Posterior cingulate gyrus (tissue), 11 donors: ENCODE measurements at places on chromosomes 16 and 17.

DNA sequence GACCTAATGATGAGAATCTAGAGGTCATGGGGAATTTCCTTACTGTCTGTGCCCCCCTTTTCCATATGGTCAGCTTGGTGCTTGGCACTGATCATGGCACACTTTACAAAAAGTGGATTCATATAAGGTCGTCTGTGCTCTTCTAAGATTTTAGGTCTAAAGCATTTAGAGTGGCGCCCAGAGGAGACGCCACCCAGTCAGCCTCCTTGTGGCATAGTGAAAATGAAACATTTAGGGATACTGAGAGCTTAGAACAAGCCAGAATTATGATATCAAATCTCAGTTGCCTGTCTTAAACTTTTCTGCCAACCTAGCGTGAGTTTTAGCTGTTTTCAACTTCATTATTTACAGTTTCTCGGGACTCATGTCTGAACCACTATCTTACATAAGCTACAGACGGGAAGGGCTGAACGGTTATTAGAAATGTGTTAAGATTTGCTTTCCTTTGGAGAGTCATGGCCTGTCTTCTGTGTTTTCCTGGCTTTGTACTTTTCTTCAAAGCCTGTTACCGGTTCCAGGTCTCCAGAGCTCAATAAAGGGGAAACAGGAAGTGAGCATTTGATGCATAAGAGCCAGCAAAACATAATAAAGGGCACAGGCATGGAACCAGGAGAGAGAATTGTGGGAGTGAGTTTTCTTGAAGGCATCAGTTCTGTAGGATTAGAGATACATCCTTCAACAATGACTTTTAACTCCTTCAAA lies 13.7 kb downstream of the ZNRF1 start:
- no peak for DNase-seq

DNA sequence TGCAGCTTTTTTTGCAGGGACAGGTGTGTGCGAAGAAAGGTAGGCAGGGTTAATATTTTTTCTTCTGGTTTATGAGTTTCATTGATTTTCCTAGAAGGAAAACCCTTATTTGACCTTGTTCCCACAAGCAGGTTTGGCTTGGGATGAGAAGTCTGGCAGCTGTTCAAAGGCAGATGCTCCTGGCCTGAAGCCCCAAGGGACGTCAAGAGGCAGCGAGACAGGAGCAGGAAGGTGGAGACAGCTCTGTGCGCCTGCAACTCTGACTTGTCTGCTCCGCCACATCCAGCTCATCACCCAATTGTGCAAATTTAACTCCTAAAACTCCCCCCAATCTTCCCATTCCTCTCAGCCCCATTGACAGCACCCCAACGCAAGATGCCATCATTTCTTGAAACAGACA lies 136.8 kb upstream of the XYLT1 start:
- DNase-seq = no peak

DNA sequence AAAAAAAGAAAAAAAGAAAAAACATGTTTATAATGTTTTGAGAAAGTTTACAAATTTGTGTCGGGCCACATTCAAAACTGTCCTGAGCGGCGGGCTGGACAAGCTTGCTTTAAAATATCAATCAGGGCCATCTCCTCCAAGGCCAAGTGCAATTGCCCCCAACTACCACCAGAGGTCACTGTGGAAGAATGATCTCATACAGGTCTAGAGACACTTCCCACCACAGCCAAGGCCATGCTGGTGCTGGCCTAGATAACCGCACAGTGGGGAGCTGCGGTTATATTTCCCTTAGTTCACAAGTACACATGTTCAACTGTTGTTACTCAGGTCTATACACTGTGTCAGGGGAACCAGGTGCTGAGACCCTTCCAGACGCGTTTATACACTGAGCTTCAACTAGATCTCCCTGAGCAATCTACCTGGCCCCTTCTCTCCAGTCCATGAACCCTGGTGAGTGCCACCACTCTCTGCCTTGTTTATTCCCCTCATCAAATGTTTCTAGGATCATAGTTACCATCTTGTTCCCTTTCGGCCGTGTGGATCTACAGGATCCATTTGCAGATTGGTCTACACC lies 83.8 kb upstream of the CCL2 start:
- peak; percentile 58 for DNase-seq

DNA sequence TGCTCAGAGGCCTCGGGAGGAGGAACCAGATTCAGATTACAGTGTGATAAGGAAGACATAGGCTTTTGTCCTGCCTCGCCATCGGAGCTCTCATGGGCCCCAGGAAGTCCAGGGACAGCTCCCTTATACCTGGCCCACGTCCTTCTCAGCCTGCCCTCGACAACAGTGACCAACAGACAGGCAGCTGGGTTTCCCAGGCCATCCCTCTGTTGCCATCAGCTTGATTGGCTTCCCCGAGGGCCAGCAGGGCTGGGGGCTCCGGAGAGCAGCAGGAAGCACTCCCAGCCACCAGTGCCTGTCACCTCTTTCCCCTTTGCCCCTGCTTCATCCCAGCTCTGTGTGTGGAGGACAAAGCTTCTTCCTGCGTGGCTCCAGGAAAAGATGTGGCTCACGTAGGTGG lies 17.6 kb downstream of the CD300A start:
- no peak for DNase-seq

DNA sequence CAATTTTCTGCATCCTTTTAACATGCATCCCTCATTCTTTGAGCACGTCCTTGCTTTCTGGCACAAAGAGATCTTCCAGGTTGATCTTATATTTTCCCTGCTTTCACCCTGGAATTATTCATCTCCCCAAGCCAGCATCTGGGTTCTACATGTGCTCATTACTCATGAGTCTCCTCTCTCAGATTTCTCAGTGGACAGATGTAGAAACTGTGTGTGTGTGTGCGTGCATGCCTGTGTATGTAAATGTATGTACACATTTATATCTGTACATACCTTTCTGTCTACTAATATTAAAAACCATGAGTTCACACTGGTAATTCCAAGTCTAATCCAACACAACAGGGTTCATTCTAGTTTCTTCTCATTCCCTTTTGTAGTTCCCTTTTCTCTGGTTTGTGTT lies 41.9 kb upstream of the NSRP1 start:
- no peak for DNase-seq

DNA sequence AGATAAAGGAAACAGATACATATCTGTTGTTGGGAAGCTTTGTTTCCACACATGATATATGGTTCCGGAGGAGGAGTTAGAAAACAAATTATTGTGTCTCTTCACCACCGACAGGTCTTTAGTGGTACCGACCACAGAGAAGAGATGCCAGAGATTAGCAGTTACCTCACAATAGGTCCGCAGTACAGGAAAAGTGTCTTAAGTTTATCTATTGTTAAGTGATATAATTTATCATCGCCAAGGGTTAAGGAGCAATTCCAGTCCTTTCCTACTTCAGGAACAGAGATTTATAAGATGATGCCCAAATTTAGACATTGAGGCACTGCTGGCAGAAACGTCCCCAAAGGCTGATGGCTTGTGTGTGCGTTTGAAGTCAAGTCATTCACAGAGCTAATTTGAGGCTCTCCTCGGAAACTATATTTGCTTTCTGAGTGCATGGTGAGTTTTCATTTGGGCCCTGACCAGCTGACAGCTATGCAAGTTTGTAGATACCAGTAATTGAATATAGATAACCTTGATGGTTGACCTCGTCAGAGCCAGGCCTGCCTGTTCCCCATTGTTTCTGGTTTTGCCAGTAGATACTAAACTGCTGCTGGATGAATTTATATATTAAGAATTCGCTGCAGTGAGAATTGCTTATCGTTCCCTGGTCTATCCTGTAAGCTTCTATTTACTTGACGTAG lies 196.4 kb upstream of the IRX3 start:
- no peak for DNase-seq

- DNase-seq = no peak
These were observed 3.2 kb downstream of the ZC3H7A start for GRCh38 chr16:11793840-11794239.

GRCh38 chr16:65570261-65570660 lies 448.4 kb upstream of the CDH11 start:
- DNase-seq = no peak

GRCh38 chr16:19288872-19289799 lies 3.6 kb downstream of the CLEC19A start:
- no peak for DNase-seq
